ENCODE measurements at places on chromosomes 4 and X. TPM values are rescaled to one million over a fixed set of nuclear protein-coding genes. Genes with fewer than 3 reads are reported as not detected.

- no peaks in the 10 kb centered on the region for H3K27me3 ChIP-seq
- H3K4me3 ChIP-seq, result no peak overlapping the region
- H3K4me1 ChIP-seq, result no peaks in the 10 kb centered on the region
- no peak for DNase-seq
- peaks cover 6% of the 10 kb centered on the region for H3K36me3 ChIP-seq
- H3K27ac ChIP-seq, result no peak overlapping the region
Observed at GRCh38 chr4:83272900-83273299, 11.7 kb downstream of the COQ2 start.

DNA sequence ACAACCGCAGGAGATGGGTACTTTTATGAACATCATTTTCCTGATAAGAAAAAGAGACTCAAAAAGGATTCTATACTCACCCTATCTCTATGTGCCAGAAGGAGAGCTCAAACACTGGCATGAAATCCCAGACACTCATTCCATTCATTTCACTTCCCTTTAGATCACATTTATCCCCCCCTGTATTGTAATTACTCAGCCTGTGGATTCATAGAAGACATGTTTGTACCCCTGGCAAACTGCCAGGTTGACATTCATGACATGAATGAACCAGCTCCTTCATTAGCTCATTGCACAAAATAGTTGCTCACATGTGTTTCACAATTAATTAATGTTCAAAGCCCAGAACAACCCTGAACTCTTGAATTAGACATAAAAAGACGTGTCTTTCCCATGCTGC is 4.9 kb downstream of the SMR3A start:
- no peak for DNase-seq
- H3K36me3 ChIP-seq, result no peaks in the 10 kb centered on the region
- no peak overlapping the region for H3K27ac ChIP-seq

- no peak overlapping the region for H3K27ac ChIP-seq
- H3K27me3 ChIP-seq, result peaks cover 2% of the 10 kb centered on the region
- H3K4me3 ChIP-seq, result no peak overlapping the region
- H3K4me1 ChIP-seq, result no peaks in the 10 kb centered on the region
Observed at GRCh38 chr4:108360754-108361445, 192.2 kb upstream of the LEF1 start.

GRCh38 chrX:88202149-88202548 is 544.9 kb upstream of the CPXCR1 start:
- H3K36me3 ChIP-seq, result no peaks in the 10 kb centered on the region
- no peak for DNase-seq
- H3K27me3 ChIP-seq, result no peaks in the 10 kb centered on the region
- no peak overlapping the region for H3K4me3 ChIP-seq
- no peaks in the 10 kb centered on the region for H3K4me1 ChIP-seq

DNA sequence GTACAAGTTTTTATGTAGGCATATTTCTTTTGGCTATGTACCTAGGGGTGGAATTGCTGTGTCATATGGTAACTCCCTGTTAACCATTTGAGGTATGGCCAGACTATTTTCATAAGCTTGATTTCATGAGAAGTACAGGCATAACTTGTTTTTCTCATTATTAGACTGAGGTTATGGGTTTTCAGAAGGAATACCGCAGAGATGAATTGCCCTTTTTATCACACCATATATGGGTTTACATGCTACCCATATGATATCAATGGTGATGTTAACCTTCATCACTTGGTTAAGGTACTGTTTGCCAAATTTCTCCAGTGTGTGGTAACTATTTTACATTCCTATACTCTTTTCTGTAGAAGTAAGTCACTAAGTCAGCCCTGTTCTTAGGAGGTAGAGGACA is 23.5 kb downstream of the RAB40A start:
- H3K27me3 ChIP-seq, result no peaks in the 10 kb centered on the region
- H3K36me3 ChIP-seq, result no peaks in the 10 kb centered on the region
- no peak overlapping the region for H3K4me3 ChIP-seq
- no peaks in the 10 kb centered on the region for H3K4me1 ChIP-seq

DNA sequence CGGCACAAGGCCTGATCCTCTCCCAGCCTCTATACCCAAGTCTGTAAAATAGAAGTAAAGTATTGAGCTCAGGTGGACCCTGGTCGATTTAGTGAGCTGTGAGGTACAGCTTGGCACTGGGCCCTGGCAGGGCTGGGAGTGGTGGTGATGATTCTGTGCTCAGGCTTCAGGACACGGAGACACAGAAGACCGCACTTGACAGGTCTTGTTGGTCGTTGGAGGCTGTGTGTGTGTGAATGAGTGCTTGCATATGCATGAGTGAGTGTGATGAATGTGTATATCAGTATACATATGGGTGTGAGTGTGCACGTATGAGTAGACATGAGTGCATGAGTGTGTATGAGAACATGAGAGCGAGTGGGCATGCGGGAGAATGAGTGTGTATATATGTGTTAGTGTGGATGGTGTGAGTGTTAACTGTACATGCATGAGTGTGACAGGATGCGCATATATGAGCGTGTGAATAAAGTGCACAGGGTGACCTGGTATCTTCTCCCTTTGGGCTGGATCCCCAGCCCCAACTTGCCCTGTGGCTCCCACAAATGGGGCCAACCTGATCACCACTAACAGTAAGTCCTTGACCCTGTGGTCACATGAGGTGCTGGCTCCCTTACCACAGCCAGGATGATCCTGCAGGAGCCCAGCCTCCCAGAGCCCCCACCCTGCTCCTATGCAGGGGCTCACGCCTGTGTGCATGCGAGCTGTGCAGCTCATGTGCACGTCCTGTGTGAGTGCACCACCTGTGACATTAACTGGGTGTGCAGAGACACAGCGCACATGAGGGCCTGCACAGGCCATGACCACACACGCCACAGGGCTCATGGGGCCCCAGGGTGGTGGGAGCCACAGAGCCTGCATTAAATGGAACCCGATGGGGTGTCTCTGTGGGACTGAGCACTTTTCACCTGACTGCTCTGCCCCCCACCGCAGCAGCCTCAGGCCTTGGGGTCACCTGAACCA is 20.8 kb downstream of the SH3BP2 start:
- H3K4me3 ChIP-seq, result peak overlapping the region; percentile 39
- DNase-seq, result no peak
- peaks cover 24% of the 10 kb centered on the region for H3K4me1 ChIP-seq
- no peaks in the 10 kb centered on the region for H3K27me3 ChIP-seq
- H3K36me3 ChIP-seq, result no peaks in the 10 kb centered on the region

GRCh38 chr4:111985426-111985825 is 159.8 kb upstream of the FAM241A start:
- no peak overlapping the region for H3K4me3 ChIP-seq
- no peak for DNase-seq
- no peaks in the 10 kb centered on the region for H3K4me1 ChIP-seq

DNA sequence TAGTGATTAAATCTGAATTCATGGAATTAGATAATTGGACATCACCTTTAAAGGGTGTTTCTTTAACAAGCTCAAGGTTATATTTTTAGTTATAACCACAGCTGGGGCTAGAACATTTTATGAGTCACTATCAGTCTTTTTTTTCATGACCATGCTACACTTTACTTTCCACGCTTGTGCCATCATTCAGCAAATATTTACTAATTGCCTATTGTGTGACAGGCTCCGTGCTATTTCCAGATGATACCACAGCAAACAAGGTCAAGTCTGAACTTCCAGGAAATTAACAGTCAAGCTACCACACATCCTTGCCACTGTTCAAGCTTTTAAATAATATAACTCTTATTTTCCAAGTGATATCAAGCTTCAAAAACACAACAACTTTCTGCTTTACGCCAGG is 16.5 kb downstream of the SPANXN3 start:
- no peak overlapping the region for H3K4me3 ChIP-seq
- no peaks in the 10 kb centered on the region for H3K27me3 ChIP-seq
- no peak for DNase-seq
- H3K27ac ChIP-seq, result no peak overlapping the region
- no peaks in the 10 kb centered on the region for H3K36me3 ChIP-seq
- H3K4me1 ChIP-seq, result no peaks in the 10 kb centered on the region

GRCh38 chrX:9905721-9906120 is 61.4 kb upstream of the CLDN34 start:
- H3K27me3 ChIP-seq, result no peaks in the 10 kb centered on the region
- H3K4me1 ChIP-seq, result peaks cover 17% of the 10 kb centered on the region
- no peak overlapping the region for H3K4me3 ChIP-seq
- no peak for DNase-seq
- no peaks in the 10 kb centered on the region for H3K36me3 ChIP-seq

GRCh38 chrX:24610516-24610915 is 36.6 kb downstream of the PCYT1B start:
- H3K27me3 ChIP-seq, result peaks cover 1% of the 10 kb centered on the region
- no peaks in the 10 kb centered on the region for H3K36me3 ChIP-seq
- H3K4me3 ChIP-seq, result no peak overlapping the region
- H3K27ac ChIP-seq, result no peak overlapping the region
- DNase-seq, result no peak
- H3K4me1 ChIP-seq, result no peaks in the 10 kb centered on the region

DNA sequence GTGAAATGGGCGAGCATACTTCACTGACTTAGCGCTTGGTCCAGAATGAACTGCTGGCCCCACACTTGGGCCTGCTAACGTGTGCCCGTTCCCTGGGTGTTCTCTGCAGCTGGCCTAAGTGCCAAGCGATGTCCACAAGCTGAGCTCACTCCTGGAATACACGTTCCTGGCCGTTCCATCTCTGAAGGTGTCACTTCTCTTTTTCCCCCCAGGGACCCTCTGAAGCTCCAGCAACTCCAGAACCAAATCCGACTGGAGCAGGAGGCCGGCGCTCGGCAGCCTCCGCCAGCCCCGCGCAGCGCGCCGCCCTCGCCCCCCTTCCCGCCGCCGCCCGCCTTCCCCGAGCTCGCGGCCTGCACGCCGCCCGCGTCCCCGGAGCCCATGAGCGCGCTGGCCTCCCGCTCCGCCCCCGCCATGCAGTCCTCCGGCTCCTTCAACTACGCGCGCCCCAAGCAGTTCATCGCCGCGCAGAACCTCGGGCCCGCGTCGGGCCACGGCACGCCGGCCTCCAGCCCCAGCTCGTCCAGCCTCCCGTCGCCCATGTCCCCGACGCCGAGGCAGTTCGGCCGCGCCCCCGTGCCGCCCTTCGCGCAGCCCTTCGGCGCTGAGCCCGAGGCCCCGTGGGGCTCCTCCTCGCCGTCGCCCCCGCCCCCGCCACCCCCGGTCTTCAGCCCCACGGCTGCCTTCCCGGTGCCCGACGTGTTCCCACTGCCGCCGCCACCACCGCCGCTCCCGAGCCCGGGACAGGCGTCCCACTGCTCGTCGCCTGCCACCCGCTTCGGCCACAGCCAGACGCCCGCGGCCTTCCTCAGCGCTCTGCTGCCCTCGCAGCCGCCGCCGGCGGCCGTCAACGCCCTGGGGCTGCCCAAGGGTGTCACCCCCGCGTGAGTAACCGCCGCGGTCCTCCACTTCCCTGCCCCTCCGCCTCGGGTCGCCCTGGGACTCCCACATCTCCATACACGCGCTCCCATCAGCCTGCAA is 132.3 kb downstream of the CBR4 start:
- H3K27ac ChIP-seq, result no peak overlapping the region
- peaks cover 4% of the 10 kb centered on the region for H3K4me1 ChIP-seq
- no peaks in the 10 kb centered on the region for H3K27me3 ChIP-seq

- DNase-seq, result no peak
- H3K36me3 ChIP-seq, result no peaks in the 10 kb centered on the region
- H3K4me3 ChIP-seq, result no peak overlapping the region
- H3K4me1 ChIP-seq, result no peaks in the 10 kb centered on the region
- H3K27me3 ChIP-seq, result no peaks in the 10 kb centered on the region
Observed at GRCh38 chr4:3651267-3651845, 114.8 kb upstream of the ADRA2C start.

DNA sequence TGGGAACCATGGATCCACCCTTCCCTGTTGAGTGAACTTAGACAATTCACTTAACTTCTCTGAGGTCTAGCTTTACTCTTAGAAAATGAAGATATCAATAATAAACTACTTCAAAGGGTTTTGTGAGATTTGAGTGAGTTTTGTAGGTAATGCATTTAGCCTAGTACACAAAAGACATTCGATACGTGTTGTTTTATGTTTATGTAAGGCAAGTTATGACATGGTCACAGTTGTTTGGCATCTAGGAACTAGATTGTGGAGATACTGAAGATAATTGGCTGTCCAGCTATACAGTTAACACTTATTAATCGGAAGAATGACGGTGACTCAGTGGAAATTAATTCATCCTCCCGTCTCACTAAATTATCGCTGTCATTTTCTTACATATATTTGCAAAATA is 1781.1 kb upstream of the TENM3 start:
- H3K27me3 ChIP-seq, result no peaks in the 10 kb centered on the region
- DNase-seq, result no peak
- no peaks in the 10 kb centered on the region for H3K36me3 ChIP-seq
- H3K27ac ChIP-seq, result no peak overlapping the region

DNA sequence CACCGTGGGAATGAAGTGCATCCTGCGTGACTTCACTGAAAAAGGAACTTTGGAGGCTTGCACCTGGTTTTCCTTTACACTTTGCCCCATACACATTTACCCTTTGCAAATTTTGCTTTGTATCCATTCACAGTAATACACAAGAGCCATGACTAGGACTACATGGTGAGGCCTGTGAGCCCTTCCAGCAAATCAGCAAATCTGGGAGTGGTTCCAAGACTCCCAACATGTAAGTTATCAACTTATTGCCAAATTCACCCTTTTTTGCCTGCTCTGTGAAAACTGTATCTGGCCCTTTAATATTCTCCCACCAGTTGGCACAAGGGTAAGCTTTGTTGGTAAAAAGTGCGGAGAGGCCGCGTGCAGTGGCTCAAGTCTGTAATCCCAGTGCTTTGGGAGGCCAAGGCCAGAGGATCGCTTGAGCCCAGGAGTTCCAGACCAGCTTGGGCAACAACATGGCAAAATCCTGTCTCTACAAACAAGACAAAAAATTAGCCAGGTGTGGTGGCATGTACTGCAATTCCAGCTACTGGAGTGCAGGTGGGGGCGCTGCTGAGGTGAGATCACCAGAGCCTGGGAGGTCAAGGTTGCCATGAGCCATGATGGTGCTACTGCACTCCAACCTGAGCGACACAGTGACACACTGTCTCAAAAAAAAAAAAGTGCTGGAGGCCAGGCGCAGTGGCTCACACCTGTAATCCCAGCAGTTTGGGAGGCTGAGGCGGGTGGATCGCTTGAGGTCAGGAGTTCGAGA is 5.0 kb downstream of the PRMT9 start:
- H3K36me3 ChIP-seq, result no peaks in the 10 kb centered on the region
- no peak for DNase-seq
- no peak overlapping the region for H3K4me3 ChIP-seq
- H3K27me3 ChIP-seq, result no peaks in the 10 kb centered on the region
- H3K4me1 ChIP-seq, result peaks cover 8% of the 10 kb centered on the region

DNA sequence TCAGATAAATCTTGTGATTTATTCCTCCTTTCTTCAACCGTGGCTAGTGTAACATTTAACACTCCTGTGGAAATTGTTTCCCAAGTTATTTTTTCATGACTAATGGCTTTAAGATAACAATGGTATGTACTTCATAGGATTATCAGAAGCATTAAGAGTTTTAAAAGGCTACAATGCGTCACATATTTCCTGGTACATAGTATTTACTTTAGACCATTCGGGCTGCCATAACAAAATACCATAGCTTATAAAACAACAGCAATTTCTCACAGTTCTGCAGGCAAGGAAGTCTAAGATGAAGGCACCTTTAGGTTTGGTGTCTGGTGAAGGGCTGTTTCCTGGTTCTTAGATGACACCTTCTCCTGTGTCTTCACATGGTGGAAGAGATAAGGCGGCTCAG is 158.6 kb downstream of the PAPSS1 start:
- H3K4me1 ChIP-seq, result peaks cover 11% of the 10 kb centered on the region
- peak overlapping the region; percentile 88 for H3K27ac ChIP-seq
- H3K27me3 ChIP-seq, result no peaks in the 10 kb centered on the region
- DNase-seq, result peak; percentile 83
- H3K4me3 ChIP-seq, result no peak overlapping the region
- no peaks in the 10 kb centered on the region for H3K36me3 ChIP-seq

GRCh38 chr4:140250989-140251552 is 97.1 kb upstream of the MAML3 start:
- no peak overlapping the region for H3K4me3 ChIP-seq
- no peak for DNase-seq
- H3K36me3 ChIP-seq, result no peaks in the 10 kb centered on the region
- H3K4me1 ChIP-seq, result peaks cover 41% of the 10 kb centered on the region
- H3K27me3 ChIP-seq, result no peaks in the 10 kb centered on the region

The CFAP47 gene
- total RNA-seq, result not detected

The MID2 gene
- 25.3 TPM for total RNA-seq

The C4orf50 gene
- not detected for total RNA-seq

Data from endothelial cell of umbilical vein (primary cell).